ENCODE measurements at places on chromosomes 4 and X.

DNA sequence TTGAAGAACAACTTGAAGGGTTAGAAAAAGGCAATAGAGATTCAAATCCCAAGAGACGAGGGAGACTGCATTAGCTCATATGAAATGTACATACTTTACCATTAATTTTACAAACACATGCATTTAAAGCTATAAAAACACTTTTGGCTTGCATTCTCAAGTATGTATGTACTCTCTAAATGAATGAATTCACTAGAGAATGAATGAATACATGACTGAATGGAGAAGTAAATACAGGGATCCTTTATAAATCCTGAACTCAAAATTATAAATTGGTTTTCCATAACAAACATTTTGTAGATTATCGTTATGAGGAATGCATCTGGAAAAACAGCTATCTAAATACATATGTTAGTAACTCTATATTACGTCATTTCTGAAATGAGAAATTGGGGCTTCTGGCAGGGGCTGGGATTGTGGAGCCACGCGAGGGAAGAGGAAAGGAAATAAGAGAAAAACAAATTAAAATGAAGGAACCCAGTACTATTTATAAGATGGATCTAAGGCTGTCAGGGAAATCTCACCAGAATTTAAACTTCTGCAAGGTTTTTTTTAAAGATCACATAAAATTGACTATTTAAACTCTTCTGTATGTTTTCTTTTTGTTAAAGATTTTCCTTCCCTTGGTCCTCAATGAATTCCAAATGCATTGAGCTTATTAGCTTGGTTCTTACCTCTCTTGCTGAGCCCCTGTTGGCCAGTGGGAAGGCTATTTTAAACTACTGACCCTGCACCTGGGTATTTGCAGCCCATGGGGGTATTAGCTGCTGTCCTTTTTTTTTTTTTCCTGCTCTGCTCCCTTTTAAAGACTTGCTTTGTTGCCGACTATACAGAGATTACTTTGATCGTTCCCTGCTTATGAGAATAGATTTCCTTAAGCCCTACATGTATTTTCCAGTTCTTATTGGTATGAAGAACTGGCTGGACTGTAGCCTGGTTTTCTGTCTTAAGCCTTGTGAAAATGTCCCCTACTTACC lies 207.8 kb downstream of the ADGRL3 start:
- no peak for DNase-seq

DNA sequence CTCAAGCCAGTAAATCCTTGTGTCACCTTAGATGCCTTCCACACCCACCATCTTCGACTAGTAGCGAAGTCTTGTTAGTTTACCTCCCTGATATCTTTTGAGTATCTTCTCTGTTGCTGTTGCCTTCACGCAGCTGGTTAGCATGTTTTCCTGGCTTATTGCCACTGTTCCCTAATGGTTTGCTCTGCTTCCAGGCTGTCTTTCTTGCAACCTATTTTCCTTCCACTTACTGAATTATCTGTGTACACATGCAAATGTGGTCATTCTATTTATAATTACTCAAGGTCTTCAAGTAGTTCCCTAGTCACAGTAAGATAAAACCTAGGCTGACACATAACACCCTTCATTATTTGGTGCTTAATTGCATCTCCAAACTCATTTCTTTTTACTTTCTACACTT lies 89.5 kb downstream of the UGT8 start:
- DNase-seq = no peak

DNA sequence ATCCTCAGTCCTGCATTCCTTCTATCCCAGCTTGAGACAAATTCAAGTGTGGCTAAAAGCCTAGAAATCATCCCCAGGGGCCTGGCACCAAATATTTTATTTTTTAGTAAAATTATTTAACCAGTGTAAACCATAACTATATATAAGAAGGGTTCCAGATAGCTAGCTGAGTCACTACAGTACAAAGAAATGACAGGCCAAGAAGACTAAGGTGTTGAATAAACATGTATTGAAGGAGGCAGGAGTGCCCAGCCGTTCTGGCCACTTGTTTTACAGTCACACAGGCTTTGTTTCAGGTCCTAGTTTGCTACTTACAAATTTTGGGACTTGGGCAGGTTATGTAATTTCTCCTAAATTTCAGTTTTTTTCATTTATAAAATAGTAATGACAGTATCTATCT lies 225.9 kb upstream of the PITX2 start:
- DNase-seq = no peak

GRCh38 chrX:16005917-16006316 lies 117.4 kb upstream of the GRPR start:
- no peak for DNase-seq

- DNase-seq = peak; percentile 64
These were observed 54.1 kb downstream of the TLR10 start for GRCh38 chr4:38728631-38729141.

DNA sequence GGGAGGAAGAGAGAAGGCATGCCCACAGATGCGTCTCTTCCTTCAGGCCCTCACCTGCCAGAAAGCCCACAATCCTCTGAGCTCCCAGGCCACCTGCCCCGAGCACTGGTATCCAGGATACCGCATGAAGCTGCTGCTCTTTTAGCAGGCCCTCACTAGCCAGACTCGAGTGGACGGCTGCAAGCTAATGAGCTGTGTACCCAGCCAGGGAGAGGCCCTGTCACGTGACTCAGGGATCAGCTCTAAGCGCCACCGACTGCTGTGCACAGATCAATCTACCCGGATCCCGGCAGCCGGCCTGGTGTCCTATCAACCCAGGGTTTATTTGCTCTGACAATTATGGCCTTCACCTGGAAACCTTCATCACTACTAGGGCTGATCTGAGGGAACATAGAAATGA lies 39.0 kb downstream of the BCOR start:
- DNase-seq = no peak

GRCh38 chrX:1384658-1385252 lies 7.2 kb downstream of the SLC25A6 start:
- no peak for DNase-seq

GRCh38 chrX:143306991-143307937 lies 210.0 kb downstream of the SPANXN3 start:
- no peak for DNase-seq

DNA sequence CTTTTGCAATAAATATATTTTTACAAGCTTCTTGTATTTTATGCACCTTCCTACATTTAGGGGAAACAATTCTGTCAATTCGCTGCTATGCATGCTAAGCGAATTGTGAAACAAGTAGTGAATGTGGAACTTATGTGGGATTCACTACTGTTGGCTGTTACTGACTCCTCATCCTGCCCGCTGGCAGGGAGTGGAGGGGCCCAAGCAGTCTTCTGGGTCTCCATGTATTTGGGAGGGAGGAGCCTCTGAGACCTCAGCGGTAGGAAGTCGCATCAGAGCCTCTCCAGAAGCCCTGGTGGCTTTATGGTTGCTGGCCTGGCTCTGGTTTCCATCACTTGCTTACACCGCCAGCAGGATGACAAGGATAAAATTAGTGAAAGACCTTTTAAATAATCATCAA lies 3.7 kb upstream of the SETD7 start:
- no peak for DNase-seq

DNA sequence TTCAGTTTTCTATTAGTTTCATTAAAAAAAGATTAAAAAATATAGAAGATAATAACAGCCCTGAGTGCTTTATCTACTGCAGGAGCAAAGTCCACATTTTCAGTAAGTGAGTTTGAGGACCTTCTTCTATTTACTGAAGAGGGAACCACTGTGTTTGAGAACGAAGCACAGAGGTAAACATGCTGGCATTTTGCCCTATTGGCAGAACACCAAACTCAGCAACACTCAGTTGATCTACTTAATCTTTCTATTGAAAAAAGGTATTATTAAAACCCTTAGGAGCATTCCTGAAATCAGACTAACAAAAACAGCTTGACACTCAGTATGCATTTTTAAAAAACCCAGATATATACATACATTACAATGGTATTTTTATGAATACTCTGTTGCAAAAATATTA lies 1496.7 kb downstream of the TECRL start:
- no peak for DNase-seq

- no peak for DNase-seq
These were observed 93.6 kb upstream of the CPEB2 start for GRCh38 chr4:14908635-14909034.
